CD4-positive, alpha-beta T cell treated with Interferon gamma for 1 hour (primary cell): ENCODE measurements at places on chromosomes 7 and 10.
A peak's percentile ranks its signal among the peaks of the same experiment; 100 is the strongest.

- no peak for DNase-seq
These were observed 135.3 kb downstream of the CTTNBP2 start for GRCh38 chr7:117737926-117738325.

DNA sequence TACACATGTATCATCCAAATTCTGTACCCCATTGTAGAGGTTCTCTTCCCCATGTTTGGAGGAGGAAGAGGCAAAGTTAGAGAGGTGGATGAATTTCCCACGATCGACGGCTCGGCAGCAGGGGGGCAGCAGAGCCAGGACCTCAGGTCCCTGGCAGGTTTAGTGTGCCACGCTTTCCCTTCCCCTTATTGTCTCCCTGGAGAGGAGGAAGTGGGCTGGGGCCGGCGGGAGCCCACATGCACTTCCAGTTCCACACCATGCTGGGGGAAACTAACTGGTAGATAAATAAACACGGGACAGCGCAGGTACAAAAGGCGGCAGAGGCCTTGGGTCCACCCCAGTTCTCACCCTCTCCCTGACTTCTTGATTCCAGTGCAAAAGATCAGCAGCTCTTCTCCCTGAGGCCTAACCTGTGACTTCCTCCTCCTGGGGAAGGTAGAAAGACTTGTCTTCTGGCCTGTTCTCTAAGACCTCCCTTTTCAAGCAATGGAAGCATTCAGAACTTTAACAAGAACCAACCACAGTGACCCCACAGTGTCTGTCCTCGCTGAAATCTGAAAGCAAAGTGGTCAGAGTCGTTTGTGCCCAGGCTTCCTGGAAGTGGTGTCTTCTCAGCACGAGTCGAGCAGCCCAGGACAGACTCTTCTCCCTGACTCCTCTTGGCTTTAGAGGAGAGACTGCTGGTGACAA lies 30.5 kb upstream of the SRGN start:
- peak; percentile 42 for DNase-seq

DNA sequence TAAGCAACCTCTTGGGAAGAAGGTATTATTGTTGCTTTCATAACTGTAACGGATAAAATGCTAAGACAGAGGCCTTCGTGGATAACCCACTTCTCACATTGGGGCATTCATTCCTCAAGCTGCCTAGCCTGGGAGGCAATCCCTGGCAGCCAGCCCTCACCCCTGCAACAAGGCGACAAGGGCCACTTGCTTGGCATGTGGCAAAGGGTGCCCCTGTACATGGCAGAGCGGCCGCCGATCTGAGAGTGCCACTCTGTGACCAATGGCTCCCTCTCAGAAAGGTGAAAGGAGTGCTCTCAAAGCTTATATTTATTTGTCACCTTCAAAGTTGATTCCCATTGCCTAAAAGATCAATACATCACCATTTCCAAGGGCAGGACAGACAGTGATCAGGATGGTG lies 31.9 kb downstream of the EBF3 start:
- no peak for DNase-seq

DNA sequence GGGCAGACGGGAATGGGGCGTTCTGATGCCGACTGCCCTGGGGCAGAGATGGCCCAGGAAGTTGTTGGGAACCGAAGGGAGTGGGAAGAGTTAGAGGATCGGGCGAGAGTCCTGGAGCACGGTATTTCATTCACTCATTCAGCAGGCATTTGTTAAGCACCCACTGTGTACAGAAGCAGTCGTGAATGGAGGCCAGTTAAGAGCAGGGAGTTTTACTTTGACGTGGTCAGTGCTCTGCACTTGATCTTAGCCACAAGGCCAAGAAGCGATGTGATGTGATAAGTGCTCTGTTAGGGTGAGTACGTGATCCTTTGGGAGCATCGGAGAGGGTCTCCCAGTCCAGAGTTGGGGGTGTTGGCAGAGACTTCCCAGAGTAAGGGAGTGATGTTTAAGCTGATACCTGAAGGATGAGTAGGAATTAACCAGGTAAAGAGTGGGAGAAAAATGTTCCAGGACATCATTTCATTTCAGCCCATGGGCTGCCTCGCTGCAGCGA lies 890 bp downstream of the ZFYVE27 start:
- DNase-seq: no peak

- no peak for DNase-seq
These were observed 92.2 kb upstream of the DDC start for GRCh38 chr7:50657341-50657873.

DNA sequence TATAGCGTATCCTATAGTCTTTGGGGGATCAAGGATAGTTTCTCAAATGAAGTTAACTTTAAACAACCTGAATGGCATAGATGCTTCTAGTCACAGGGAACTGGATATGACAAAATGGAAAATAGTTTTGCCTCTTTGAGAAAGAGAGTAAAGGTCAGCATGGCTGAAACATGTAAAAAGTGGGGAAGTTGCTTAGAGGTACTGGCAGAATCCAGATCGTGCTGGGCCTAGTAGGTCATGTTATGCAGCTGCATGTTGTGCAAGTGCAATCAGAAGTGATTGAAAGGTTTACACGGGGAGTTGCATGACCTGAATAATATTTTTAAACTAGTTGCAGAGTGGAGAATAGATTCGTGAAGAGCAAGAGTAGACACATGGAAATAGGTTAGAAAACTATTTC lies 201.1 kb upstream of the HDAC9 start:
- DNase-seq: no peak

- no peak for DNase-seq
These were observed 16.2 kb upstream of the SCIN start for GRCh38 chr7:12554351-12554750.
